Left lobe of liver (tissue), 2 donors: ENCODE measurements at places on chromosomes 6 and 20.

DNA sequence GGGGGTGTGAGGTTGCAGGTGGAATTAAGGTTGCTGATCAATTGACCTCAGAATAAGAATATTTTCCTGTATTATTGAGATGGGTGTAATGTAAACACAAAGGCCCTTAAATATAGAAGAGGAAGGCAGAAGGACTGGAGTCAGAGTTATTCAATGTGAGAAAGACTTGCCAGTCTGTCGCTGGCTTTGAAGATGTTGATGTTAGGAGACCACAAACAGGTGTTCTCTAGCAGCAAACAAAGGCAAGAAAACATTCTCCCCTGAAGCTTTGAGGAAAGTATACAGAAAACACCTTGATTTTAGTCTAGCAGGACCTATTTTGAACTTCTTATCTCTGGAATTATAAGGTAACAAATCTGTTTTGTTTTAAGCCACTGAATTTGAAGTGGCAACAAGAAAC, 138.9 kb upstream of the PTPRK start:
- no peak for DNase-seq

- DNase-seq, result no peak
Observed at GRCh38 chr20:36792422-36792821, 18.9 kb upstream of the DSN1 start.

GRCh38 chr6:72363844-72364740, 257.8 kb upstream of the KCNQ5 start:
- no peak for DNase-seq

DNA sequence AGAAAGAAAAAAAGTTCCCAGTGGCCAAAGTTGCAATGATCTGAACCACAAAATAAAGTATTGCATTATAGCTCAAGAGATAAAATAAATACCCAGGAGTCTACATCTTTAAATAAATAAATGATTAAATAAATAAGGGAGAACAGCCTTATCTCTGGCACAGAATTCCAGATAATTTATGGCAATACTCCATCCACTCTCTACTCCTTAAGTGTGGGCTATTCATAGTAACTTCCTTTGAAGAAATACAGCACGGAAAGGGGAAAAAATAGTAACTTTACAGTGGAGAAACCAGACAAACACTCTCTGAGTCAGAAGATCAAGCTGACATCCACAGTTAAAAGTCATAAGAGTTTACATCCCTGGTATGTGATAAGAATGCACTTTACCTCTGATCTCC, 11.6 kb downstream of the AURKA start:
- DNase-seq, result no peak

DNA sequence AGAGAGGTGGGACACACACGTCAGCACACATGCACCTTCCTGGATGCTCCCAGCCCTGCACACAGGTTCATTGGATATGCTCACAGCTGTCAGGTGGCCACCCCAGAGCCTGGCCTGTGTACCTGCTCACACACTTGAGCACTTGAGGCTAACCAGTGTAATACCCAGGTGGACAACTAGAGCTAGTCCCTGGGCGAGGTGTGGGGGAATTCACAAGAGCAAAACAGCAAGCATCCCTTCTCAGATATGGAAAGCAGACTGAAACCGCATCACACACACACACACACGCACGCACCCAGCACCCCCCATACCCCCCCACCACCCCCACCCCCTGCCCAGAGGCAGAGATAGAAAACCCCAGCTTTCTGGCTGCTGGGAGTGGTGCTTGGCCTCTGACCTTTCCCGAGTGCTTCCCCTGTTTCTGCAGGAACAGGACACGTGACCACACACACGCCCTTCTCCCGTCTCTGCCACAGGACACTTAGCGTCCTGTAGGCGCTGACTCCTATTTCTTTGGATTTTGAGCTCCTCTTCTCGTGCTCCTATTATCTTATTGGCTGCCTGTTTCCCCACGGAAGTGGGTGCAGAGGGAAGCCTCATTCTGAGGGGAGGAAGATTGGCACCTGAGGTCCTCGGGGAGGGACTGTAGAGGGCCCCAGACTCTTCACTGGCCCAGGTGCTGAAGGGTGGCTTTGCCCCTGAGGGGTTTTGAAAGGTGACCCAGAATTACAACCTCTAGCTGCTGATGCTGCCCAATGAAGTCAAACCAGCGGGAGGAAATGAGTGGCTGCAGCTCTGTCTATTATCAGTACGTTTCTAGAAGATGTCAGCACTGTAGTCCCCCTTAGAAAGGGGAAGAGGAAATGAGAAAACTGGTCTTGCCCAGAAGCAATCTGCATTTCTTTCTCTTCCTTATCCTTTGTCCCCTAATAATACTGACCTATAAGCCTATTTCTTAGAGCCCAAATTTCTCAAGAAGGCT, 65.8 kb downstream of the SYTL3 start:
- no peak for DNase-seq

GRCh38 chr6:7216941-7217621, 95.9 kb downstream of the SSR1 start:
- DNase-seq, result peak; percentile 83

- no peak for DNase-seq
Observed at GRCh38 chr6:81896525-81897503, 144.3 kb upstream of the TENT5A start.

DNA sequence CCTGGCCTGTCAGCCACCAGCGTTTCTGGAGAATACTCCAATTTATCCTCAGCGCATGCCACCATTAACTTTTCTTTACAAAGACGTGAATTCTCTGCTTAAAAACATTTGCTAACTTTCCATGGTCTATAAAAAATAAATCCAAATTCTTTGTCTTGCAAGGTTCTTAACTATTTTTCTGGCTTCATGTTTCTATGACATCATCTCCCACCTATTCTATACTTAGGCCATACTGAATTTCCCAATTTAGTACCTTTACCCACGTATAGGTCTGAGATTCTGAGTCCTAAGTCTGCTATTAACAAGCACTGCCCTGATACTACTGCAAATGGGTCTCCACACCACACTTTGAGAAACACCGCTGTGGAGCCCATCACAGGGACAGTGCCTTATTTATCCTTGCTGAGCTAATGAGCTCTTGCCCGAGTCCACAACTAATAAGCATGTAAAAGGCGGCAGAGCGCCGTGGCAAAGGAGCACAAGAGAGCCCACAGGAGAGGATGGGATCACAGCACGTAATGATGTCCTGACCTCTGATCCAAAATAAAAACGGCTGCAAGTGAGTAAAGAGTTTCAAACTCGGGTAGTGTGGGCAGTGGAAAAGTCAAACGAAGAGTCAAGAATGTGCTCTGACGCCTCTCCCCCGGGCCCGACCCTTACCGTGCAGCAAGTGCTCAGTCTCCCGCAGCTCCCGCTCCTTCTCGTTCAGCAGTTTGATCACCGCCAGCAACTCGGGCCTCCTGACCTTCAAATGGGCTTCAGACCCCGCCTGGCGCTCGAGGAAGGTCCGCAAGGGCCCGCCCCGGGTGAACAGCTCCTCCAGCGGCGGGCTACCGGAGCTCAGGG, 519 bp downstream of the MTRF1L start:
- no peak for DNase-seq

GRCh38 chr6:50714487-50715379, 1.4 kb downstream of the TFAP2D start:
- DNase-seq, result no peak

DNA sequence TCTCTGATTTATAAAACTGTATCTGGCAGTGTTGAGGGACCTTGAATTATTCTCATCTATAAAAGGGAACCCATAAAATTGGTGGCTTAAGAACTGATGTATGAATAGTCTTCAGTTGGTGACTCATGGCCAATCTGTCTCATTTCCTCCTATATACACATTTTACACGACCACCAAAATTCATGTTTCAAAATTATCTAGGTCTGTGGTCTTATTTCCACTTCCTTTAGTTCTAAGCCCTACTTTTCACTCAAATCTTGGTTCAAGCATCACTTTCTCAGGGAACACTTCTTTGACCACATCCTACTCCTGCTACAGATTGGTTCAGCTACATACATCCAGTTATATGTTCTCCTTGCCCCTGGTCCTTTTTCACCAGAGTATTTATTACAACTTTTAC, 18.6 kb upstream of the ENPP1 start:
- DNase-seq, result no peak

GRCh38 chr20:2524709-2525506, 11.5 kb upstream of the TMC2 start:
- peak; percentile 51 for DNase-seq

DNA sequence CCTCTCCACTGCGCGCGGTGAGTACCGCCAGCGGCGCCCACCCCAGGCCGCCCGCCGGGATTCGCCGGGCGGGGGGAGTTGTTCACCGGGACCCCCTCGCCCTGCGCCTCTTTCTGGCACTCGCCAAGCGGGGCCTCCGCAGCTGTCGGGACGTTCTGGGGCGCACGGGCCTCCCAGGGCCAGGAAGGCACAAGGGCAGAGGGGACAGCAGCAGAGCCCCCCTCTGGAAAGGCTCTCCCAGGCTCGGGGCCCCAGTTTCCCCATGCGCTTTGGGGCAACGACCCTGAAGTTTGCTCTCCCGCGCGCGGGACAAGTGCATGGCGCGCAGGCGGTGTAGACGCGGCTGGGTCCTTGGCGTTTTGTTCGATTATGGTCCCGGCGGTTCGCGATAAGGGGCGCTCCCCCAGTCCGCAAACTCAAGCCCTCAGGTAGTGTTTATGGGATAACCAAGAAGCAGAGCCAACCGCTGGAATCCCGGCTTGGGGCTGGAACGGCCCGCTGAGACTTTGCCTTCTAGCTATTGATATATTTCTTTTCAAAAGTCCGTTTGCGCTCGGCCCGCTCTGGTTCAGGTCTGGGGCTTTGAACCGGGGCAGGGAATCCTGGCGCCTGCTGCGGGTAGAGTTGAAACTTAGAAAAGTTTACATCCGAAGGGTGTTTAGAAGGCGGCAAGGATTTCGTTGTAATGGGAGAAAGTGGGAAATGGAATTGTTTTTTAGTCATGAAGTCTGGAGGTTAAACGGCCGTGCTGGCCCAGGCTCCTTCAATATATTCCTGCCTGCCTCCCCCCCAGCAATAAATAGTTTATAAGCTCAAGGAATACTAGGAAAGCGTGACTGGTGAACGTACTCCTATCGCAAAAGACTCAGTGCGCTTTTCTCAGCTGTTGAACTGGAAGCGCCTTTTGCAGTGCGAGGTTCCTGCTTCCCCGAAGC, 595 bp downstream of the EYA2 start:
- peak; percentile 49 for DNase-seq

DNA sequence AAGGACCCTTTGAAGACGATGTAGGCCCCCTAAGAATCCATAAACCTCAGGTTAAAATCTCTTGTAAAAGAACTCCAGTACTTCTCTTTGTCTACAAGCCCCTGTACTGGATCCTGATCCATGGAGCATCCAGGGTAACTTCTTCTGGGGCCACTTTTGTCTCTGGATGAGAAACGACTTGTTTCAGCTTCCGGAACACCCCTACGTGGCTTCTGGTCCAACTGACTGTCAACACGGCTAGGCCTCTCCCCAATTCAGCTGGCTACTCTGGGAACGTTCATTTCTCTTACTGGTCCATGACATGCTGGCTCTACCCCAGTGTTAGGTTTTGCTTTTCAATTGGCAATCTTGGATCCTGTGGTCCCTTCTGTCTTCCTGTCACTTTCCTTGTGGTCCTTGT, 198.0 kb downstream of the BACH2 start:
- DNase-seq, result no peak

- DNase-seq, result no peak
Observed at GRCh38 chr6:72769459-72770125, 147.7 kb downstream of the KCNQ5 start.

DNA sequence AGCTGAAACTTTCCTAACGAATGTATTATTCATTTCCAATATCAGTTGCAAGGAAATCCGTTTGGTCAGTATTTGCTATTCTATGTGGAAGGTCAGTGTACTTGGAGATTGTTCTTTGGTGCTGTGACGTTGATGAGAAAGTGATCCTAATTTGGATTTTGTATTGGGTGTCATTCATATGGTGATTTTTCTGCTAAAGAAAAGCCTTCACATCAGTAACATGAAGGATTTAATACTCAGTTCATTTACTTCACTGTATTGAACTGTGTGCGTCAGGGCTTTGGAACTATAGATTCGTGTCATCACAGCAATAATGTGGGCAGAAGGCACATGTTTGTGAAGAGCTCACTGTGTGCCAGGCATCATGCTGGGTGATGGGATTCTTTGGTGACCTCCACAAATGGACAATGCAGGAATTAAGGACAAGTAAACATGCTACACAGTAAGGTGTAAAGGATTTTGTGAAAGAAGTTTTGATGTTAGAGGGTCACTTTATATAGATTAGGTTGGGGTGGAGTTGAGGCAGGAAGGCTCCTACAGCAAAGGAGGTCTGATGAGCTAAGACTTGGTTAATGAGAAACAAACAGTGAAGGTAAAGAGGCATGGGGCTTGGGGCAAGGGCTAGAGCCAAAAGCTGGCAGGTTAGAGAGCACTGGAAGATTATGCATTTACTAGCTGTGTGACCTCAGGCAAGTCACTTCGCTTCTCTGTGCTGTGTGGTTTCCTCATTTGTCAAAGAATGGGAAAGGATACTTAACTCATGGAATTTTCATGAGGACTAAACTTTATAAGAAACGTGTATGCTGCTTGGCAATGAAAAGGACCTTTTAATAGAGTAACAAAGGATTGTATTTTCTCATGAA, 12.1 kb downstream of the ARID1B start:
- DNase-seq, result no peak

- DNase-seq, result no peak
Observed at GRCh38 chr20:34632870-34633452, 43.9 kb downstream of the PIGU start.

- DNase-seq, result no peak
Observed at GRCh38 chr6:108656836-108657235, 96.1 kb downstream of the FOXO3 start.

- no peak for DNase-seq
Observed at GRCh38 chr20:51385646-51386530, 156.6 kb downstream of the NFATC2 start.

GRCh38 chr6:37809197-37809543, 10.4 kb upstream of the ZFAND3 start:
- peak; percentile 60 for DNase-seq

- DNase-seq, result no peak
Observed at GRCh38 chr6:149864578-149865535, 698 bp upstream of the LRP11 start.

DNA sequence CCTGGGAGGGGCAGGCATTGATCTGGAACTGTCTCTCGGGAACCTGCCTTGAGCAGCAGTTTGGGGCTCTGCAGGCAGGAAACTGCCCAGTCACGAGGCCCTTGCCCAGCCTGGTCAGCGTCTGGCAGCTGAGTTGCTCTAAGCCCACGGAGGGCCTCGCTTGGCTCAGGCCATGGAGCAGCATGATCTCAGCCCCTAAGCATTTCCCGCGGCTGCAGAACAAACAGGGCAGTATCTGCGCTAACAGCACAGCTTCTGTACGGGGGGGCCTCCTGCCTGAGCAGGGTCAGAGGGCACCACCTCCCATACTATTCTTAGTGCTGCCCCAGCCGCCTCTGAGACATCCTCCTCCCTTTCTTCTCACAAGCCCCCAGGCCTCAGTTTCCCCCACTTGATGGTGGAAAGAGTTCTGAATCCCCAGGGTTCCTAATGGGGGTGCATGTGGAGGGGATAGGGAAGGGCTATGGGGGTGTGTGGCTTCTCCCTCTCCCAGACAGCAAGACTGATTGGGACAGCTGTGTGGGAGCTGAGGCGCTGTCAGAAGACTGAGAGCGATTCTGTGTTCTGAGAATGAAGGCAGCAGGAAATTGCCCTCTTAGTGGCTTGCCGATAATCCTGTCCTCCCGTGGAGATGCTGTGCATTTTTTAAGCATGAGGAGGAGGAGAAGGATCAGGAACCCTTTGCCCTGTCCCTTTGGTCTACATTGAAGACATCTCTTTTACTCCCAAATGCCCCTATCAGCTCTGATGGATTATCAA, 46.4 kb downstream of the MOCS1 start:
- DNase-seq, result no peak
